Inflammatory macrophage treated with lipopolysaccharide for 1 hour (primary cell): ENCODE measurements at places on chromosomes 12 and 14.

- DNase-seq, result no peak
These were observed 11.9 kb upstream of the FKBP11 start for GRCh38 chr12:48937170-48937569.

GRCh38 chr14:32014057-32014456, 63.0 kb upstream of the ARHGAP5 start:
- no peak for DNase-seq

DNA sequence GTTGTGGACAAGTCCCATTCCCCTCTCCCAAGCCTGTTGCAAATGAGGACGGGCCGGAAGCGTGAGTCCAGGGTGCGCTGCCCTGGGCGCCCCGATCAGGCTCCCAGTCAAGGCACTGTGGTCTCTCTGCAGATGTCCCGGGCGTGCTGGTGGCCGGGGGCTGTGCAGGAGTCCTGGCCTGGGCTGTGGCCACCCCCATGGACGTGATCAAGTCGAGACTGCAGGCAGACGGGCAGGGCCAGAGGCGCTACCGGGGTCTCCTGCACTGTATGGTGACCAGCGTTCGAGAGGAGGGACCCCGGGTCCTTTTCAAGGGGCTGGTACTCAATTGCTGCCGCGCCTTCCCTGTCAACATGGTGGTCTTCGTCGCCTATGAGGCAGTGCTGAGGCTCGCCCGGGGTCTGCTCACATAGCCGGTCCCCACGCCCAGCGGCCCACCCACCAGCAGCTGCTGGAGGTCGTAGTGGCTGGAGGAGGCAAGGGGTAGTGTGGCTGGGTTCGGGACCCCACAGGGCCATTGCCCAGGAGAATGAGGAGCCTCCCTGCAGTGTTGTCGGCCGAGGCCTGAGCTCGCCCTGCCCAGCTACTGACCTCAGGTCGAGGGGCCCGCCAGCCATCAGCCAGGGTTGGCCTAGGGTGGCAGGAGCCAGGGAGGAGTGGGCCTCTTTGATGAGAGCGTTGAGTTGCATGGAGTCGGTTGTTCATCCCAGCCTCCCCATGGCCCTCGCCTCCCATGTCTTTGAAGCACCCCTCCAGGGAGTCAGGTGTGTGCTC, 6.3 kb downstream of the SLC25A47 start:
- no peak for DNase-seq

DNA sequence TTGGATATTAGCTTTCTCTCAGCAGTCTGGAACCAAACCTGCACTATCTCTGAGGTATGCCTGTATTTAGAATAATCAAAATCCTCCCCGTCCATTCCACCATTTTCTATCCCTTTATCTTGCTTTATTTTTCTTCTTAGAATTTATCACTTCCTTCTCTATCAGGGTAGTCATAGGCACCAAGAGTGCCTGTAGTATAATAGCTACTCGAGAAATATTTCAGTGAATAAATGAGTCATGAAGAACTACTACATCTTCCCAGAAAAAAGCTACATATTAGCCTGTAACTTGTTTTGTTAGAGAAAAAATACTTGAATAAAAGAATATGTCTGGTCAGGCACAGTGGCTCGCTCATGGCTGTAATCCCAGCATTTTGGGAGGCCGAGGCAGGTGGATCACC, 4.3 kb downstream of the SLC2A14 start:
- no peak for DNase-seq

GRCh38 chr14:67944605-67945004, 125.0 kb downstream of the RAD51B start:
- DNase-seq, result no peak

GRCh38 chr12:104852102-104852501, 106.0 kb downstream of the SLC41A2 start:
- DNase-seq, result no peak

- DNase-seq, result no peak
These were observed 48.3 kb downstream of the NPAS3 start for GRCh38 chr14:32986791-32987540.

- DNase-seq, result peak; percentile 73
These were observed 1.0 kb downstream of the HOMEZ start for GRCh38 chr14:23284654-23285529.

- no peak for DNase-seq
These were observed 50.9 kb downstream of the RPH3A start for GRCh38 chr12:112842441-112842840.

DNA sequence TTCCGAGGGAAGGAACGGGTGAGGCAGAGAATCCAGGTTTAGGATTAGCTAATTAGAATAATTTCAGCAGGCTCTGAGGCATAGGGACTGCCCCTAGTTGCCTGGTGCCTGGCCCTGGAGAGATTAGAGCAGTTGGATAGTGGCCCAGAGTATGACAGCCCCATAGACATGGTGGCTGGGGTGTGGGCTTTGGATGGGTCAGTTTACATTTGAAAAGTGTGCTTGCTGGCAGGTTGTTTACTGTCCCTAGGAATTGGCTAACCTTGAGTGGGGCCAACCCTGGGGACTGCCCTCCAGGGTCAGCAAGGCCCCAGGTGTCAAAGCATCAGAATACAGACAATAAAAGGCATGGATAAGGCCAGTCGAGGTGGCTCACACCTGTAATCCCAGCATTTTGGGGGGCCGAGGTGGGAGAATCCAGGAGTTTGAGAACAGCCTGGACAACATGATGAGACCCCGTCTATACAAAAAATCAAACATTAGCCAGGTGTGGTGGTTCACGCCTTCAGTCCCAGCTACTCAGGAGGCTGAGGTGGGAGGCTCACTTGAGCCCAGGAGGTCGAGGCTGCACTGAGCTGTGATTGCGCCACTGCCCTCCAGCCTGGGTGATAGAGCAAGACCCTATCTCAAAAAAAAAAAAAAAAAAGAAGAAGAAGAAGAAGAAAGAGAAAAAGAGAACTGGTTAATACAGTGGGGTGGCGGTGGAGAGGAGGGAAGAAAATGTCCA, 182.3 kb upstream of the PWP1 start:
- DNase-seq, result no peak

- no peak for DNase-seq
These were observed 26.9 kb downstream of the HIP1R start for GRCh38 chr12:122862110-122862634.

- peak; percentile 79 for DNase-seq
These were observed 36.4 kb upstream of the STON2 start for GRCh38 chr14:81436296-81437138.

DNA sequence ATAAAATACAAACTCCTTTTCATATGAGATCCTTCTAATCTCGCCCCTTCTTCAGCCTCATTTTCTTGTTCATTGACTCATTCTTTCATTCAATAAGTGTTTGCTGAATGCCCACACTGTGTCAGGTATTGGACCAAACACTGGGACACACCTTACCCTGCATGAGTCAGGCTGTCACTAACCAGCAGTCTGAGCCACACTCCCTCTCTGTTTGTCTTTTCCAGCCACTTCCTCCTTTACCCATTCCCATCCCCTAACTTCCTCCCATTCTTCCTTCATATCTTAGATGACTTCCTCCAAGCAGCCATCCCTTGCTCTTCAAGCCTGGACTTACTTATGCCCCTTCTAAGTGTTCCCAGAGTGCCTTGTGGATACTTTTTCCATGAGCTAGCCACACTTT, 27.0 kb upstream of the HIF1A start:
- no peak for DNase-seq

GRCh38 chr14:101223127-101223526, 319.6 kb upstream of the RTL1 start:
- DNase-seq, result no peak

GRCh38 chr12:29455087-29455486, 42.4 kb downstream of the OVCH1 start:
- no peak for DNase-seq

DNA sequence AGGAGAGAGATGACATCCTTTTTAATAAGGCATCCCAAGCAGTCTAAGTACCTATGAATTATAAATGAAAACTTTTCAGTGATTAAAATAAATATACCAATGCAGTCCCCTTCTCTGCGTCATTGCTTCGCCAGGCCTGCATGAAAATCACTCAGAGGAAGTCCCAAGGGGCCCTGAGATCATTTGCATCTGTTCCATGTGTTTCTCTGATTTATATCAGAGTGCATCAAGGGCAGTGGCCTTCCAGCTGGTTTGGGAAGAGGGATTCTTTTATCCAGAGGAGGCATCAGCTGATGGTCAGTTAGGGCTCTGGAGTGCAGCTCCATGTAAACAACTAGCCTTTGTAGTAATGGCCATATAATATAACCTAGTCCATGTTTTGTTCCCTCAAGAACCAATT, 210.1 kb downstream of the RGS6 start:
- no peak for DNase-seq

DNA sequence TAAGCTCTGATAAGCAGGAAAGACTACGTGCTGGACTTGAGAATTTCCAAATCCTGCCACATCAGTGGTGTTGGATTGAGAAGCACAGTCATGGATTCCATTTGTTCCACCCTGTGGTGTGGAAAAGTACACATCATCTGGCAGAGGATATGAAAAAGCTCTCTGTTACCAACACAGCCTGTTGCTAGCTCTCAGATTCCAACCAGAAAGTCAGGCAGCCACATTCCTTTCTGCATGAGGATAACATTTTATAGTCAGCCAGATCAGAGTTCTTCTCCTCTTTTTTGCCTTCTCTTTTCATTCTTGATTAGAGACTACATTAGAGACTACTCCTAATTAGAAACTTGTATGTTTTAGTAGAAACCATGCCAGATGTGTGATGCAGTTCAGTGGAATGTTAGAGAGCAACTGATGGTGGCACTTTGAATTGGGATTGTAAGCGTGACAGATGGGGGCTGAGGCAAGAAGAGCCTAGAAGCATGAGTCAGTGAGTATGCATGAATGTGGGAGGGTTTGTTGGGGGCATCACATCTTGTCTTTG, 61.2 kb upstream of the STXBP6 start:
- DNase-seq, result no peak

GRCh38 chr14:89366864-89367778, 49.9 kb downstream of the FOXN3 start:
- peak; percentile 70 for DNase-seq

DNA sequence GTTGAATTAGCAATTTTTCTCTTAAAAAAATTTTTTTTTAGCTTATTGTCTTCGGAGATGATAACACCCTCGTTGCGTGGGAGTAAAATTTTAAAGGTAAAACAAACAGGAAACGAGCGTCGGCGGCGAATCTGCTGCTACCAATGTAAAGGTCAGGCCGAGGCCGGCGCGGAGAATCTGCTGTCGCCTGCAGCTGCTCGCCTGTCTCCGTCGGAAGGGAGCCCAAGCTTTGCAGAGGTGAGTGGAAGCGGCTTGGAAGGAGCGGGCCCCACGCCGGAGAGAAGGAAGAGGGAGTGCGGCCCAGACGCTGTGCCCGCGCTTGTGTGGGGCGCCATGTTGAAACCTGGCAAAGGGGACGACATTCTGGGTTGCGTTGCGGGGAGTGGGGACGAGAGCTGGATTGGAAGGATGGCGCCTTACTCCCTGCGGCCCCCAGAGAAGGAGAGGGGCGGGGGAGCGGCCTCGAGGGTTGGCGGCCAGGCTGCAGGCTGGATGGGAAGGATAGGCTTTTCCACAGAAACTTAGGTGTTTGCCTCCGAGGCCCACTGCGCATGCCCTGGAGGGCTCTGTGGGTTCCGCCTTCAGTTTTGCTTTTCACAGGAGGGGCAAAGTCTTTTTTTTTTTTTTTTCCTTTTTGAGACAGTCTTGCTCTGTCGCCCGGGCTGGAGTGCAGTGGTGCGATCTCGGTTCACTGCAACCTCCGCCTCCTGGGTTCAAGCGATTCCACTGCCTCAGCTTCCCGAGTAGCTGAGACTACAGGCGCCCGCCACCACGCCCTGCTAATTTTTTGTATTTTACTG, at the start of gene SNRNP35:
Gene SNRNP35, plus strand, starts transcription at position 160 of the 800 bp plus-strand sequence. CDS start 7,402 bp downstream, outside the sequence.
- peak; percentile 78 for DNase-seq

DNA sequence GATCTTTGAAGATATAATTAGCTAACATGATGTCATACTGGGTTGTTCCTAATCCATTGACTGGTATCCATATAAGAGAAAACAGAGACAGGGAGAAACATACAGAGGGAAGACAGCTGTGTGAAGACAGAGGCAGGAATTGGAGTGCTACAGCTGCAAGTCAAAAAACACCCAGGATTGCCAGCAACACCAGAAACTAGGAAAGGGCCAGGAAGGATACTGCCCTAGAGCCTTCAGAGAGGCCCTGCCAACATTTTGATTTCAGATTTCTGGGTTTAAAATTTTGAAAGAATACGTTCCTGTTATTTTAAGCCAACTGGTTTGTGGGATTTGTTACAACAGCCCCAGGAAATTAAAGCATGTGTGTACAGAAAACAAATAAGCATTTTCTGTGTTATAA, 473.7 kb upstream of the FLRT2 start:
- DNase-seq, result no peak

GRCh38 chr12:79659961-79660431, 30.8 kb downstream of the PAWR start:
- no peak for DNase-seq

GRCh38 chr12:124847113-124848074, 16.3 kb downstream of the SCARB1 start:
- DNase-seq, result peak; percentile 31

DNA sequence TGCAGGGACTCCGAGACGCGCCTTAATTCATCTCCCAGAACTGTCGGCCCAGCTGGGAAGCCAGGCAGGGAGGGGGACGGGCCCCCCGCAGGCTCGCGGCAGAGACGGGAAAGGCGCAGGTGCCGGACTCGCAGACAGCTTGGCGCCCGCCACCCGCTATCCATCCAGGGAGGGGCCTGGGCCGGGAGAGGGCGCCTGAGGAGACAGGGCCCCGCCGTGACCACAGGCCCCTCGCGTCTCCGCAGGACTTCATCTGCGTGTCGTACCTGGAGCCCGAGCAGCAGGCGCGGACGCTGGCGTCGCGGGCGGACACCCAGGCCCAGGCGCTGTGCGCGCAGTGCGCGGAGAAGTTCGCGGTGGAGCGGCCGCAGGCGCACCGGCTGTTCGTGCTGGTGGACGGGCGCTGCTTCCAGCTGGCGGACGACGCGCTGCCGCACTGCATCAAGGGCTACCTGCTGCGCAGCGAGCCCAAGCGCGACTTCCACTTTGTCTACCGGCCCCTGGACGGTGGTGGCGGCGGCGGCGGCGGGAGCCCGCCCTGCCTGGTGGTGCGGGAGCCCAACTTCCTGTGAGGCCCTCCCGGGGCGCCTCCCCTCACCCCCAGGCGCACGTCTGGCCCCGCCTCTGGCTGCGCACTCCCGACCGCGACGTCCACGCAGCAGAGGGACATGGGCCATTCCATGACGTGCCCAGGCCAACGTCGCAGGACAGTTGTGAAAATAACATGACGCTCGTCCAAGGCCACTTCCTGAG, 60.6 kb downstream of the LGMN start:
- DNase-seq, result no peak

- no peak for DNase-seq
These were observed 634.9 kb downstream of the FSCB start for GRCh38 chr14:43872222-43872621.

- no peak for DNase-seq
These were observed 94.1 kb downstream of the LGMN start for GRCh38 chr14:92654239-92654901.

GRCh38 chr14:92646952-92647796, 101.3 kb downstream of the LGMN start:
- DNase-seq, result no peak

GRCh38 chr12:84704856-84705255, 207.7 kb downstream of the SLC6A15 start:
- DNase-seq, result no peak

DNA sequence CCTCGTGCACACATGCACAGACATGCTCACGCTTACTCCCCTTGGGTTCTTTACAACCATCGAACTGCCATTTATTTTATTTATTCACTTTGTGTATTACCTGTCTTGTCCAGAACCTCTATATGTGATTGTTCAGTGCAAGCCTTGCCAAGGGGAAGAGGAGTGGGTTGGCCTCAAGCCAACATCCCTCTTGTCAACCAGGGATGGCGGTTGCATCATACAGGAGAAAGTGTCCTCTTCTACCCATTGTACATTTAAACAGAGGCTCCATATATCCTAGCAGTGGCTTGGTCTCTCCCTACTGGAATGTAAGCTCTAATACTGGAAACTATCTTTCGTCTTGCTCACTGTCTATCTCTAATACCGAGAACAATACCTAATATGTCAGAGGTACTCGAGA, 108.4 kb downstream of the C12orf42 start:
- no peak for DNase-seq
